ENCODE measurements at places on chromosomes 16 and 17. TPM values are rescaled to one million over a fixed set of nuclear protein-coding genes. Genes with fewer than 3 reads are reported as not detected.

DNA sequence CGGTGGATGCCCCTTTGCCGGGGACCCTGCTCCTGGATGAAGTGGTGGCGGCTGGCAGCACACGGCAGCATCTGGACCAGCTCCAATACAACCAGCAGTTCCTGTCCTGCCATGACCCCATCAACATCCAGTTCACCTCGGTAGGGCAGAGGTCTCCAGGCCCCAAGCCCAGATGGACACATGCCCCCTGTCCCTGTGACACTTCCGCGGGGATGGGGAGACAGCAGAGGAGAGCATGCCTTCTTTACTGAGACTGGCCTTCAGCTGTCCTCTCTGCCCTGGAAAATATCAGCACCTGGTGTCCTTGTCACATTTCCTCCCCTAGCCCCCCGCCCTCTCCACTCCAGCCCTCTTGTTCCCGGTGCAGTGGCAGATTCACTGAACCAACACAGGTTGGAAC lies 6.2 kb downstream of the CHAD start:
- no peak for DNase-seq

DNA sequence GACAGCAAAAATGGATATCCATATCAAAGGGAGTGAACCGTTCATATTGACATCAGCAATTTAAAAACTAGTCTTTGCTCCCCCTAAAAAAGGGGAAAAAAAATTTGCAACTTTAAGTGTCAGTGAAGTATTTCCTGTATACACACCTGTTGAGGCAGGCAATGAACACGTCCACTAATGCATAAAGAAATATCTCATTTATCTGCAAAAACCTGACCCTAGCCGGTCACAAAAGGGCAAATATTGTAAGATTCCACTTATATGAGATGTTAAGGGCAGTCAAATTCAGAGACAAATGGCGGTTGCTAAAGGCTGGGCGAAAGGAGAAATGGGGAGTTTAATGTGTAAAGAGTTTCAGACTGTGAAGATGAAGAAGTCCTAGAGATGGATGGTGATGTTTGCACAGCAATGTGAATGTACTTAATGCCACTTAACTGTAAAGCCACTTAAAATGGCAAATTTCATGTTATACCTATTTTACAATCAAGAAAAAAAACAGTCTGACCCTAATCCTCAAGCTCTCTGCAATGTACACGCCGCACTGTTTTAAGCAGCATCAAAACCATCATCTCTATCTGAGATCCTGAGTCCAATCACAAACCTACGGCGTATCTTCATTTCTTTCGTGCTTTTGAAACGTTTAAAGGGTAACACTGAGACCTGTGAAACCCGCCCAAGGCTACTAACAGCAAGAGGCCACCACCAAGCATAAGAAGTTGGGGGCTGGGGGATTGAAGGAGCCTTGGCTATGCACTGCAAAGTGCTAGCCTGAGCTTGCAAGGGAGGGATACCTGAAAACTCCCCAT lies 1.1 kb downstream of the PARN start:
- DNase-seq = no peak

- no peak for DNase-seq
These were observed 134.7 kb downstream of the SNX29 start for GRCh38 chr16:12111223-12111622.

GRCh38 chr17:62648251-62648955 lies 20.9 kb downstream of the MRC2 start:
- no peak for DNase-seq

- DNase-seq = no peak
These were observed 228.0 kb downstream of the C16orf78 start for GRCh38 chr16:49601576-49601975.

- DNase-seq = no peak
These were observed 11.2 kb downstream of the CHD9NB start for GRCh38 chr16:53041320-53042051.

GRCh38 chr17:35183332-35183731 lies 10.9 kb downstream of the SLC35G3 start:
- DNase-seq = no peak

DNA sequence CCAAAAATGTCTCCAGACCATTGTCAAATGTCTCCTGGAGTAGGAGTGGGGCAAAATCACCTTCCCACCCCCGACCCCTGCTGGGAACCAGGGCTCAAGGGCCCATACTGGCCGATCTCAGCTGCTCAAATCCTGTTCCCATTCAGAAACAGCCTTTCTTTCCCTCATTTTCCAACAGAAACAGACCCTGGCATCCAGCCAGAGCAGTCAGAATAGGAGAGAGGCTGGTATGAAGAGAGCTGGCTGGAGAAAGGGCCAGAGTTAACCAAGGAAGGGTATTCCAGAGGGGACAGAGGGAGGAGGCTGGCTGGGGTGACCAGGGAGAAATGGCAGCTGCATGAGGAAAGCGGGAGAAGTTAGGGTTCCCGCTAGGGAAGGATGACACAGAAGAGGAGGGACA lies 199.1 kb downstream of the XYLT1 start:
- no peak for DNase-seq

- DNase-seq = peak; percentile 84
These were observed 7.6 kb downstream of the CCDC57 start for GRCh38 chr17:82204831-82205719.

CCL18 gene
- not detected for total RNA-seq

GSG1L gene
- total RNA-seq = not detected

Measured in HFFc6 (cell line).